Right lung (tissue), 10 donors: ENCODE measurements at places on chromosomes 5 and 9. TPM values are rescaled to one million over a fixed set of nuclear protein-coding genes. Genes with fewer than 3 reads are reported as not detected.

DNA sequence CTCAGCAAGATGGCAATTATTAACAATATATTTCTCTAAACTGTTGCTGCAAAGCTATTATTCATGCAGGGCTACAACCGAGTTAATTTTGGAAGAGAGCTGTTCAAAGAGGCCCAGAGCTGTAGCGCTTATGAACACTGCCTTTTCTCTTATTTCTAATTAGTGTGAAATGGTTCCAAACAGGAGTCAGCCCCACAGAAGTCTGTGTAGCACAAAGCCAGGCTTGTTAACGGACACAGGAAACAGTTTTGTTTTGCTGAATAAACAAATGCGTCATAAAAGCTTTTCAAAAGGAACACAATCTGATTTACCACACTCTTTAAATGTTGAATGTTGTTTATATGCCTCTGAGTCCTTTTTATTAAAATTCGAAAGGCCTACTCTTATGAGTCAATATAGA, 396.5 kb downstream of the ANXA1 start:
- no peak for DNase-seq

- DNase-seq, result no peak
These were observed 84.6 kb downstream of the SNX24 start for GRCh38 chr5:122929980-122930379.

- no peak for DNase-seq
These were observed 30.4 kb upstream of the FABP6 start for GRCh38 chr5:160198841-160199409.

DNA sequence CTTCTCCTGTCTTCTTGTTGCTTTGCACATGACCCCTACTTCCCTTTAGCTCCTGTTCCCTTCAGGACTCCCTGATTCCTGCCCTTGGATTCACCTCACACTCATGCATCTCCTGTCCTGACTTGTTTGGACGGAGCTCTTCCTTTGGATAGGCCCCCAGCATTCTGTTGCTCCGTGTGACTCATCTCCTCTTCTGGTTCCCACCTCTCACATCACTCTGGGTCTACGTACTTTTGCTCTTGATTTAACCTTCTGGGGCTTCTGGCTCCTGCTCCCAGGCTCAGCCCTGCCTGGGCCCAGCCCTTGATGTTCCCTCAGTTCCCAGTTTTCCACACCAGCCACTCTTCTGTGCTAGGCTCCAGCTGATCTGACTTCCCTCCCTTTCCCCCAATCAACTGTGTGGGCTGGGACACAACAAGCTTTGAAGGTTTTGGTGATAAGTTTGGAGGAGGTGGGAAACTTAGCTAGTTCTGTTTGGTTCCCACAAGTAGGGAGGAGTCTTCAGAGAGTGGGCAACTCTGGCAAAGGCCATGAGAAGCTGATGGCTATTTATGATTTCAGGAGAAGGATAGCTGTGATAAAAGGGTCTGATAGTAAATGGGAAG, 331.5 kb downstream of the ARHGEF28 start:
- DNase-seq, result no peak

DNA sequence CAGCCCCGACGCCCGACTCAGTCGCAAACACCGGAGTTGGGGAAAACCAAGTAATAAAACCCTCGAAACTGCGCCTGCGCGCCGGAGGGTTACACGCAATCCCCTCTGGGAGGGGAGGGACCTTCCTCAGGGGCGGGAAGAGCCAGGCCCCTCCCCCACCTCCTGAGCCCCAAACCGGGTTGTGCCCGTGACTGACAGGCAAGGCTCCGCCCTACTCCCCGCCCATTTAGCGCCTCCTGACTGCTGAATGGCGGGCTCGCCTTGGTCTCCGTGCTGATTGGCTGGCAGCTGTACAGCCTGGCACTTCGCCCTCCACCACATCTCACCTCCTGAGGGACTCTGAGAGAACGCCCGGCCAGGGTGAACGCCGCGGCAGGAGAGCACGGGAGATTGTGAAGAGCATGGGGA, at the start of gene PRDM9:
PRDM9 (plus strand) TSS at position 332 of the 408 bp plus-strand sequence. CDS start 1,425 bp downstream, outside the sequence.
- peak; percentile 57 for DNase-seq

DNA sequence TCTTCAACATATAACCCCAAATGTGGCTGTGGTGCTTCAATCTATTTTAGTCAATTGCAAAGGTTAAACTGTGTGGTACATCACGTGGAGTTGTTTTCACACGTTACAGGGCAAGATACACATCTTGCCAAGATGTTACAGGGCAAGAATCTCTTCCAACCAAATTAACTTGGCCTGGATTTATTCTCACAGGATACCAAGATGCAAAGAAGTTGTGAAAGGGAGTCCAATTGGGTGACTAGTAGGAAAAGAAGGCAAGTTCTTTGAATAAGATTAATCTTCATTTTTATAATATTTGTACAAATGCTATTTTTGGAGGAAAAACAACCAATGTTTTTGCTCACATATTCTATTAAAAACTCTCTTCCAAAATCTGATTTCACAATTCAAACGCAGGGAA, 4.8 kb upstream of the IFNA8 start:
- no peak for DNase-seq

DNA sequence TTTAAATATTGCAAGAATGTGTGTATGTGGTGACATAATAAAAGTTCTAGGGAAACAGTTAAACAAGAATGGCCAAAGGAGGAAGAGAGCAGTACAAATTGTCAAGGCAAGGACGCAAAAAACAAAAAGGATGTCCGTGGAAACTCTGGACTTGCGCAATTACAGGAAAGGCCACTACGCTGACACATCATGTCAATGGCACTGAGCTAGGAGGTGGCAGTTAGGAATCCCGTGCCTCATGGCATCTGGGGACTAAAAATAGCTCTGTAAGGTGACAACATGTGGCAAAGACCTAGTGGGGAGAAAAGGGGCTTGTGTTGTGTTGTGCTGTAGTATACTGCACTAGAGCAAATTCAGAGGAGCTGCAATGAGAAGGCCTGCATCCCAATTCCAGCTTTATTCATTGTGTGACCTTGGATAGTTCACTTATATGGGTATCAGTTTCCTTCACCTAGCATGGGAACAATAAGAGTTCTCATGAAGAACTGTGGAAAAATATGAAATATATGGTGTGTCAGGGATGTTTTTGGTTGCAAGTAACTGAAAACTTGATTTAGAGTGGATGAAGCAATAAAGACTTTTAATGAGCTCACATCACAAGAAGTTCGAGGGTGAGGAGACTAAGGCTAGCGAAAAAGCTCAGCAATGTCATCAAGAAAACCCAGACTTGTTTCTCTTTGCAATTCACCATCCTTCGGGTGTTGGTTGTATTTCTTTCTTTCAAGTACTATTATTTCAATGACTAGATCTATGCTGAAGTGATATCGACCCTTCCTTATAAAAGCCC, 124.1 kb upstream of the STC2 start:
- DNase-seq, result no peak

DNA sequence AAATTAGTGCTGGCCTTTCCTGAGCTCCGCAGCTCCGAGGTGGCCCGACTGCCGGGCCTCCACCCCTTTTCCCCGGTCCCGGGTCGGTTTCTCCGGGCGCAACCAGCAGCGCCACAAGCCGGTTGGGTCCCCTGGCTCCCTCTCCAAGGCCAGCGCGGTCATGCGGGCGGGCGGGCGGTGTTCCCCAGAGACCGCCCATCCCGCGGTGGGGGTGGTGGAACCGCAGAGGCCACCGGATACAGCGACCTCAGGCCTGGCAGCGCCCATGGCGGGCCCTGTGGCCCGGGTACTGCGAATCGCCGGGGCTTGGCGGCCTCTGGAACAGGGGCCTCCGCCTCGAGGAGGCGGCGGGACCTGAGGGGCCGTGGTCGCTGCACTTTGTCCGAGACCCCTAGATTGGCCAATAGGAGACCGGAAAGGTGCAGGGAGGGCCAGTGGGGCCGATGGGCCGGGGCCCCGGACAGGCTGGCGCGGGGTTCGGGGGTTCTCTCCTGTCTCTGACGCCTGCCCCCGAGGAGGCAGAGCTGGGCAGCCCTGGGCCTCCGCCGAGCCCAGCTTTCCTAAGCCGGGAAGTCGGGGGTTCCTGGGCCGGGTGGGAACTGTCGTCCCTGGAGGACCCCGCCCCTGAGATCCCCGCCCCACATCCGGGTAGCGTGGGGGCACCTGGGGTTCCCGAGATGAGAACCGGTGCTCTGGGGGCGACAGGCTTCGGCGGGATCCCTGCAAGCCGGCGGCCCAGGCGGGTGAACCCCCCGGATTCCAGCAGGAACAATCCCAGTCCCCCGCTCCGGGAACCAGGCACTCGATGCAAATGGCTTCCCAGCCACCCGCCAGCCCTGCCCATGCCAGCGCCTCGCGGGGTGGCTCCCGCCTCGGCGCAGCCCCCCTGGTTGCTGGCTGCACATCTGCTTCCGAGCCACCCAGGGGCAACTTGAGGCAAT, 293.9 kb downstream of the ZSWIM6 start:
- DNase-seq, result peak; percentile 81

- DNase-seq, result no peak
These were observed 87.0 kb upstream of the CCL21 start for GRCh38 chr9:34796924-34797323.

GRCh38 chr5:117955831-117956230, 1032.5 kb downstream of the DTWD2 start:
- no peak for DNase-seq

DNA sequence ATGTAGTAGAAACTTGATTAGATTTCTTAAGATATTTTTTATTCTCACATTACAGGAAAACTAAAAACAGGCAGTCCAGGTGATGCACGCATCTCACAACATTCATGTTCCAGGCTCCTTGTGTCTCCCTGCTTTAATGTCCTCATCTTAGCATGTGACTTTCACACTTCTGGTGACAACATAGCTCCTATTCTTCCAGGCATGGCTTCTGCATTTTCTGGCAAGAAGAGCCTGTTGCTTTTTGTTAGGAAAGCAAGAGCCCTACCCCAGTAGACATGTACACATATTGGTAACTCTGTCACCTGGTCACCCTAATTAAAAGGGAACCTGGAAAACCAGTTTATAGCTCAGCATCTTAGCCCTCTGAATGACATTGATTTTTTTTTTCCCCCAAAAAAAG, 92.5 kb downstream of the PPIC start:
- no peak for DNase-seq

DNA sequence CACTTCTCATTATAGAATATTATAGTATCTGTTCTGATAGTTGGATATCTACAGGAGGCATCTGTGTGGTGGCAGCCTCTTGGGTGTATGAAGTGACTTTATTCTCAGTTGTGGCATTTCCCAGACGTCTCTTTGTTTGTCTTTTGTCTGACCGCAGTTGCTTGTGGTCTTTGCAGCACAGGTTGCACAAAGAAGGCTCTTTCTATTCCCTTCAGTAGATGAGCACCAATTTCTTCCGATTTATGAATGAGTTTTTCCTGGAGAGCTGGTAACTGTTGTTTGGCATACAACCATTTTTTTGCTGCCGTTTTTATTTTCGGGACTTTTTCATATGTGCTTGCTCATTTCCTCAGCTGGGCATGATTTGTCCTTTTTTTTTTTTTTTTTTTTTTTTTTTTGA, 56.4 kb upstream of the MYO10 start:
- DNase-seq, result no peak

GRCh38 chr5:154325566-154325965, 120.2 kb upstream of the SAP30L start:
- DNase-seq, result no peak

- no peak for DNase-seq
These were observed 105.5 kb downstream of the TLR4 start for GRCh38 chr9:117809751-117810150.

DNA sequence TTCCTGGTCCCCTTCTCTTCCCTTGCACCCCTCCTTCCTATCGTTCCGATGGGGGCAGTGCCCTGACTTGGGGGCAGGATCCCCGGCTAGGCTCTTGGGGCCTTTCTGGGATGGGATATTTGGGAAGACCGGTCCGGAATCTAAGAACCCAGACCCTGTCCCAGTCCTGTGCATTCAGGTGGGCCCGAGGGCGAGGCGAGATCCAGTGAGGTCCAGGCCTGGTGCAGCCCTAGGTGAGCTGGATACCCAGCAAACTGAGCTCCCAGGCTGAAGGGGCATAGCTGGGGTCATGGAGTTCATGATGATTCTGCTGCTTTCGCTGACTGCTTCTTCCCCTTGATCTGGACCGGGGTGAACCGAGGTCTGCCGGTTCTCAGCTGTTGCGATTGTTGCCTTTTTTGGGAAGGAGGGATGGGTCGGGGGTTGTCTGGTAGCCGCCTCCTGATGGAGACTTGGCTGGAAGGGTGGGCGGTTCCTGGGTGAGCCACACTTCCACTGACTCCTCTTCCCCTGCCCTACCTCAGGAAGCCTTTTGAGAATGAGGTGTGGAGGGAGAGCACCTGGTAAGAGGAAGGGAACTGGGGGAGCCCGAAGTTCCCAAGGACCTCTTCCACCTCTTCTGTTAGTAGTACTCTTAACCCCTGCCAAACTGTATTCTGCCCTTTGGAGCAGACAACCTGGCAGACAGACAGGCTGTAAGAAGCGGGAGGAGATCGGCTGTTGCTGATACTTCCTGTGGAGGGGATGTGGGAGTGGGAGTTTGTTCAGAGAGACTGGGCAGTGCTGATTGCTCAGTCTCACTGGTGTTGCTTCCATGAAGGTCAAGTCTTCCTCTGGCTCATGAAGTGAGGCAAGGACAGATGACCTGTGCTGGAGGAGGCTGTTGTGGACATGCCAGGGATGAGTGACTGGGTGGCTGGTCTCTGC, 1.0 kb downstream of the LRRC8A start:
- DNase-seq, result no peak

Gene OGN
- 147 TPM for polyA plus RNA-seq

Gene ZNF367
- 14.8 TPM for polyA plus RNA-seq

Gene ATP10B
- 0.32 TPM for polyA plus RNA-seq

Gene TAF11L7
- polyA plus RNA-seq, result not detected

Gene SLC1A1
- 7.9 TPM for polyA plus RNA-seq

Gene FOXD1
- 0.13 TPM for polyA plus RNA-seq

Gene PCDHGA2
- polyA plus RNA-seq, result 4.2 TPM

Gene SLC36A3
- polyA plus RNA-seq, result not detected

Gene RNF44
- 54.4 TPM for polyA plus RNA-seq

Gene SPATA24
- 10.4 TPM for polyA plus RNA-seq
